ENCODE measurements at places on chromosomes 3 and 15. TPM values are rescaled to one million over a fixed set of nuclear protein-coding genes. Genes with fewer than 3 reads are reported as not detected.

Gene SPTBN5
- total RNA-seq = 0.20 TPM

Gene ULK4
- 8.9 TPM for total RNA-seq

Gene STXBP5L
- not detected for total RNA-seq

Gene COLQ
- 0.36 TPM for total RNA-seq

Gene H1-8
- not detected for total RNA-seq

Measured in smooth muscle cell of the pulmonary artery (primary cell).